H4 (cell line): ENCODE measurements at places on chromosomes 2 and 18.

DNA sequence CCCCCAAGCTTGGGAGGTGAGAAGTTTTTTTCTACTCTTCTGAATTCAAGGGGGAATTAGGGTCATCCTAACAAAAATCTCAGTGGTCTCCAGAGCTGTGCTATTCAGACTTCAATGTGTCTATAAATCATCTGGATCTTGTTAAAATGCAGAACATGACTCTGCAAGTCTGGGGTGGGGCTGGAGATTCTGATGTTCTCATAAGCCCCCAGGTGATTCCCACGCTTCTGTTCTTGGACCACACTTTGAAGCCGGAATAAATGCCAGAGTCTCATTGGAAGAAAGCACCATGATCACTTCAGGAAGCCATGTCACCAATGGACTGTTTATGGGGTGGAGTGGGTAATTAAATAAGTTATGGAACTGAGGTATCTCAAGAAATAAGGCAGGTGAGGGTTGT is 22.2 kb upstream of the SLC16A14 start:
- DNase-seq, result no peak

DNA sequence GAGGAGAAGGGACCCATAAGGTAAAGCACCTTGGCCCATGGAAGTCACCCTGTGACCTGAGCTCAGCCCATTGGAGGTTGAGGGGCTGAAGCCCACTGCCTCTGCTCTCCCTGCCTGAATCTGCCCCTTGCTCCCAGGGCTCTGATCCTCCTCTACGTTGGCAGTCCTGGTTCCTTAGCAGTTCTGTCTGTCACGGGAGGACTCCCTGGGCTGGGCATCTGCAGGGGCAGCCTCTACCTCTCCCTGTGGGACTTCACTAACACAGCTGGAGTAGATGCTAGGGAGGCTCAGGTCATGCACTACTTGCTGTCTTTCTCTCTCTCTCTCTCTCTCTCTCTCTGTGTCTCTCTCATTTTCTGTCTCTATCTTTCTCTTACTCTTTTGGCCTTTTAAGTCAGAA is 8.7 kb downstream of the GYPC start:
- no peak for DNase-seq

DNA sequence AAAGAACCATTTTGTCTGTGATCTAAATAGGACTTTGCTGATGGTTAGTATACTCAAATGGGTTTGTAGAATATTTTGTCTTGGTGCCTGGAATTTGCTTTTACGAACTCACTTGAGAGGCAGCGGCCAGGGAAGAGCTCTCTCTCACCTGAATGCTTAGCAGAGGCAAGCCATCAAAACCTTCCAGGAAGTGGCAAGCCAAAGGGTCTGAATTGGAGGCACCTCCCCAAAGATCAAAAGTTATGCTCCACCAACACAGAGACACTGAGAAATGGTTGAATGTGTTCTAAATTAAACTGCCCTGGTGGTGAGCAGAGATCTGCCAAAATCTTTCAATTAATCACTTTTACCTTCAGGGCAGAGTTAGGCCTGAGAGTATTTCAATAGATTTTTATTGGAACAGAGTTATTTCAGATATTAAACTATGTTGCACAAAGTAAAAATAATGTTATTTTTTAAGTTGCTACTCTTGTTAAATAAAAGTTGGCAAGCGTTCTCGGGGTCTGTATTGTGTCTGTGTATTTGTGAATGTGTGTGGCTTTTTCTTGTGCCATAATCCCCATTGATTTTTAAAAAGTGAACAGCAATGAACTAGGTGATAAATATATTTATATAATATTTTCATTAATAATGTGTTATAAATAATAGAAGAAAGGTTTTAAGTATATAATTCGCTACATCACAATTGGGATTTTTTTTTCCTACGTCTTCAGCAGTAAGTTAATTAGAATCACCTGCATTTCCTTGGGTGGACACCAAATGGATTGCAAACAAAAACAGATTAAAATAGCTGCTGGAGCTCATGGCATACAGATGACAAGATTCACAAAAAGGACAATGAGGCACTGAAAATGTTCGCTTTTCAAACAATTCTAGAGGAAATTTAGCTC is 416.1 kb downstream of the ARHGAP15 start:
- DNase-seq, result no peak

DNA sequence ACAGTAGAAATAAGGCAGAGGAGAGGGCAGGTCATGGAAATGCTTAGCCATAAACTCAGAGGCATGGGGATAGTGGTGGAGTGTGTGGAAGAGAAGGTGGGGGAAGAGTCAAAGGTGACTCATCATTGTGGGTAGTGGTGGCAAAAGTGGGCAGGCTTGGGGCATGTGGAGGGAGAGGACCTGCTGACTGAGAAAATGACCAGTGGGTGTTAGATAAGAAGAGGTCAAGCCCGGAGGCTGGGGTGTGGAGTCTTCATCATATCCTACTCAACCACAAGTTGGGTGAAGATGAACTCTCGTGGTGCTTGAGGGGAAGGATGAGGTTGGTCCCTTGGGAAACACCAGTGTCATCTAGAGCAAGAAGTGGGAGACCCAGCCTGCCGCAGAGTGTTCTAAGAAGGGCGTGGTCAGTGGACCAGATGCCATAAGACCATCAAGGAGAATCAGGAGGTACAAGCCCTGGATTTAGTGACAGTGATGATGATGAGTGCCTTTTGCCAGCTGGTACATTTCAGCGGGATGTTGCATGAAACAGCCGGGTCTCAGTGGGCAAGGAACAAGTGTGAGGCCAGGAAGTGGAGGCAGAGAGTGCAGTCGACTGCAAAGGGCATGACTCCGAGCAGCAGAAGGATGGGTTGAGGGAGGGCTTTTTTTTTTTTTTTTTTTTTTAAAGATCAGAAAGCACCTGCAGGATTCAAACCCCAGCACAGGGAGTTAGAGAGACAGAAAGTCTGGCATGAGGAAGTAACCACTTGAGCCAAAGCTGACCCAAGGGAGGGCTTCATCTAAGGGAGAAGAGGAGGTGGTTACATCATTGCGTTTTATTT is 122.6 kb upstream of the SPRED2 start:
- DNase-seq, result no peak

GRCh38 chr2:204389120-204389519 is 156.2 kb upstream of the PARD3B start:
- no peak for DNase-seq

- no peak for DNase-seq
These were observed 114.8 kb upstream of the LRATD1 start for GRCh38 chr2:14517731-14518130.

DNA sequence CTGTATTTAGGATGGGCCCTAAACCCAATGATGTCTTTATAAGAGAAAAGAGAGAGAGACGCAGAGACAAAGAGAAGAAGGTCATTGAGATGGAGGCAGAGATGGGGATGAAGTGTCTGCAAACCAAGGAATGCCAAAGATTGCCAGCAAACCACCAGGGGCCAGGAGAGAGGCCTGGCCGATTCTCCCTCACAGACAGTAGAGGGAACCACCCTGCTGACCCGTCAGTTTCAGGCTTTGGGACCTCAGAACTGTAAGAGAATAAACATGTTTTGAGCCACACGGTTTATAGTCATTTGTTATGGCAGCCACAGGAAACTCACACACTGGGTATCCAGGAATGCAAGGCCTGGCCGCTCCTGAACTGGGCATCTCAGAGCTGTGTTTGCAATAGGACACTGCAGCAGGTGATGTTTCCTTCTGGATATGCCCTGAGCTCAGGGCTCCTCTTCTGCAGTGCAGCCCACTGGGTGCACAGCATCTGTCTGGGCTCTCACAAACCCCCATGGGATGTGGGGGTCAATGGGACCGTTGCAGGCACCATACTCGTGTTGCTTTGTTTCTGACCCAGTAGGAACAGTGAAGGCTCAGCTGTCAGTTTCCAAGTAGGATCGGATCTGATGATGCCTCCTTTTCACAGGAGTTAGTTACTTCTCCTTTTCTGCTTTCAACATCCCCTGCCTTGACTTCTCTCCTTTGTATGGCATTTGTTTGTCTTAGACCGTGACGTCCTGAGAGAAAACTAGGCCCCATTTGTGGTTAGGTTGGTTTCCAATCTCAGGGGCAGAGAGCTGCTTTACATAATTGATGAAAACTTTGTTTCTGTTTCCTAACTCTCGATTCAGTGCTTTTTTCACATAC is 20.8 kb downstream of the PTPN18 start:
- DNase-seq, result no peak

DNA sequence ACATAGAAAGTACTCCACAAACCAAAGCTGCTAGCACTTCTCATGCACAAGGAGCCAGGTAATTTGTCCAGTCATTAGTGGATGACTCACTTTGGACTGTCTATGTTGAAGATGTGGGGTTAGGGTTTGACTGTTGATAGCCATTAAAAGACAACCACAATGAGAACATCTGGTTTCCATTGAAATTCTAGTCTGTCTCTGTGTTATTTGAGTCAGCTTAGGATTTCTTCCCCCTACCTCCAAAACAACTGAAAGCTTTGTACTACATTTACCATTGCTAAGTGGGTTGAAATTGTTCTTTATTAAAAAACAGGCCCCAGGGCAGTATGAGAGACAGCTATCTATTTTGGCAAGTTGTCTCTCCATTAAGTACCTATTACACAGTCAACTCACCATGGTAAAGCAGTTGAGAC is 50.2 kb upstream of the ANKRD44 start:
- DNase-seq, result peak; percentile 27

GRCh38 chr2:109057686-109058085 is 68.7 kb upstream of the EDAR start:
- DNase-seq, result no peak

DNA sequence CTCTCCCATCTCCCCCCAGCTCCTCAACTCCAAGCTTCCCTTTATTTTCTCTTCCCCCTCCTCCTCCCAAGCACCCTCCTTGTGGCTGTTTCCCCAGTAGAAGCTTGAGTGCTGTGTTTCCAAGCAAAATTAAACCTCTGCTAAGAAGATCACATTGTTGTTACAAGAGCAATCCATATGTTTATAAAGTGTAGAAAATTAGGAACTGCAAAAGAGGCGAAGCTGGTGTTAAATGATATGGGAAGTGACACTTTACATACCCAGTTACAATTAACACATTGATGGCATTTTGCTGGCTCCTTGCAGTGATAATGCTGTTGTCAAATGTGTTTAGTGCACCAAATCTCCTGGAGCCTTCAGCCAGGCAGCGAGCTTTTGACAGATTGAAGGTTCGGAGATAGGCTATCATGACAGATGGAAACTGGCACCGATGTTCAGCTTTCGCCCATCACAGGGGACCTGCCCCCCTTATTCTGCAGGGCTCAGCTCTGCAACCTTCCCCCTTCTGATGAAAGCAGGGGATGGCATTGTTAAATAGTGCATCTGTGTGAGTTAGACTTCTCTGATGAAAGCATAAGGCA is 259.8 kb upstream of the ATP5MC3 start:
- DNase-seq, result no peak

GRCh38 chr2:141311430-141311829 is 819.4 kb downstream of the LRP1B start:
- no peak for DNase-seq

DNA sequence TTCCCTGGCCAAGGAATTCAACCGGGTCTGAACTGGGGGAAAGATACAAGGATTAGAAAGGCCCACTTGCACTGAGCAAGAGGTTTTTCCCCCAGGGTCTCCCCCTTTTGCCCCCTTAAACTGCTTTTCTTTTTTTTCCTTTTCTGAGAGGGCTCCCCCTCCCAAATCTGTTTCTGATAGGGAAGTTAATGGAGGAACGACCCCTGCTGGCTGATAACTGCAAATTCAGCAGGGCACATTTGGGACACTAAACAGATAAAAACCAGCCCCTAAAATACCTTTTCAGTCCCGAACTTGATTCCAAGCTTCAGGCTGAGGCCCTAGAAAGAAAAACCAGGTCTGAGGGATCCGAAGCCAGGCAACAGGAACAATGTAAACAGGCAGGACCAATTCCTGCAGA is 1012.4 kb upstream of the CRIM1 start:
- no peak for DNase-seq

DNA sequence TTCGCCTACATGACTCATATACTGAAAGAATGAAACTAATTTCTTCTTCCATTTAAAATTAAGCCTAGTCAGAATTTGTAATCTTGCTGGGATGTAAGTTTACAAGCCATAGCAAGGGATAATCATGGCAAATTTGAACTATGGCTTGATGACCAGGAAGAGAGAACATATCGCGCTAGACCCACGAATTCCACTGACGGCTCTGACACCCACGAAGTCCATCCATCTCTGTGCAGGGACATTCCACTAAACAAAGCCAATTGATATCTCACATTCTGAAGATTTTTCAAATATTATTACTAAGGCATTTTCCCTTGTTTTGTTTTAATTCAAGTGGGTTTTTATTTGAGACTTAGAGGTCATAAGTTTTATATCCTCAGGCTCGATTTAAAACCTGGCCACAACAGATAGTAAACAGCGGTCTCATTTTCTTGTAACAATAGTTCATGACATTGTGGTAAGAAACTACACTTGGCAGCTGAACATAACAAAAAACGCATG is 113.0 kb downstream of the QPCT start:
- DNase-seq, result no peak

GRCh38 chr2:111185361-111186022 is 64.8 kb downstream of the BCL2L11 start:
- no peak for DNase-seq

DNA sequence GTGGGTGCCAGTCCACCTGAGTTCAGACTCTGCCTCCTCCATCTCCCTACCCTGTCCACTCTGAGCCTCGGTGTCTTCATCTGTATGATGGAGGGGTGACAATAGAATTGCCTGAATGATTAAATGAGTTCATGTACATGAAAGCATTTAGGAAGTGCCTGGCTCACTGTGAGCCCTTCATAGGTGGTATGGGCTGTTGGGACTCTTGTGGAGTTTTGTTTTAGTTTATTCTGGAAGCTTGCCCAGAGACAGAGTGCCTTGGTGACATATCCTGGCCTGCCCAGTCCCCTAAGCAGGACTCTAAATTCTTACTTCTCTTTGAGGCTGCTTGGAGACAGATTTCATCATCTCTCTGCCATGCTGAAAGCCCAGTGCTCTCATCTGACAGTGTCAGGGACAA is 24.5 kb upstream of the GIGYF2 start:
- peak; percentile 27 for DNase-seq

- DNase-seq, result no peak
These were observed 130.5 kb downstream of the PLCL1 start for GRCh38 chr2:197934934-197935289.

DNA sequence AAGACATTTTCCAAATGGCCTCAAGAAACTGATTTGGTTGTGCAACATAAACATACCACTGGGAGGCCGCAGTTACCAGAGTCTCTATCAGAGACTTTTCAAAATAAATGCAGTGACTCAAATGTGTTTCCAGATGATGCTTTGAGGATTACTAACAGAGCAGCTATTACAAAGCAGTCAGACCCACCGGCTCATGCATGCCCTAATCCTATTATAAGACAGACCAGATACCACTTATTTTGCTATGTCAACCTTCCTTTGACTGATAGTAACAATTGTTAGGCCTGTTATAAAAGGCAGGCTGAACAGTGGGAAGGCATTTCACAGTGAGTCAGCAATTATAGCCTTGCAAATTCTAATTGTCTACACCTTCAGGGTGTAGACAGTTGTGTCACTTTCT is 217.7 kb downstream of the LRRTM1 start:
- DNase-seq, result peak; percentile 58

GRCh38 chr2:181777734-181778133 is 97.4 kb upstream of the NEUROD1 start:
- DNase-seq, result no peak

DNA sequence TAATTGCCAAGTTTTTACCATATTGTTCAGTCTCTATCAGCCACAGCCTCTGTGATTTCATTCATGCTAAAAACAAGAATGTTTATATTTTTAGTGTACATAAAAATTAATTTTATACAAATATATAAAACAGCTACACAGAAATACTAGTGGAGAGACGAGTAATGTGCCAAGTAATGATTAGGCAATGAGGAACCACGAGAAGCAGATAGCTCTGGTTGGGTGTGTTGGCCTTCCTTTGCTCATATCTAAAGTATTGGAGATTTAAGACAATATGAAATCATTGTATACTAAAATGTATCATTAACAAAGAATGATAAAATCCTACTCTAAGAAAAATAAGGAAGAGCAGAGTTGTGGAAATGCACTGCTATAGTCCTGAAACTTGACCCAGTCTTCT is 326.7 kb downstream of the AGAP1 start:
- no peak for DNase-seq
